ENCODE measurements at places on chromosomes 4 and X.
A peak's percentile ranks its signal among the peaks of the same experiment; 100 is the strongest.

DNA sequence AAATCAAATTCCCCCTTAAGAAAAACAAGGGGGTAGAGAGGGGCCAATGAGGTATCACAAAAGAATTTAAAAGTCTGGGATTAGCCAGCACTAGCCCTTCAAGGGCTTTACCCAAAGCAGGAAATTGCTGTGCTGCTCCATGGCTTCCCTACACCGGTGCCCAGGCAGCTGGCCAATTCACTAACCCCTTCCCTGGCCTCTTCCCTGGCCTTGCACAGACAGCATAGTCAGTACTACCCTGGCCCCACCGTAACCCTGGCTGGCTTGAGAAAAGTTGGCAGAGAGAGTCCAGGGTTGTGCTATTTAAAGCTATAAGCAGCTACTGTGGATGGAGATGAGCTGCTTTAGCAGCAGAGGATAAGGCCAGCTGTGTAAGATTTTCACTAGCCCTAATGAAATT, 43.1 kb downstream of the ADAMTS3 start:
- DNase-seq, result no peak

DNA sequence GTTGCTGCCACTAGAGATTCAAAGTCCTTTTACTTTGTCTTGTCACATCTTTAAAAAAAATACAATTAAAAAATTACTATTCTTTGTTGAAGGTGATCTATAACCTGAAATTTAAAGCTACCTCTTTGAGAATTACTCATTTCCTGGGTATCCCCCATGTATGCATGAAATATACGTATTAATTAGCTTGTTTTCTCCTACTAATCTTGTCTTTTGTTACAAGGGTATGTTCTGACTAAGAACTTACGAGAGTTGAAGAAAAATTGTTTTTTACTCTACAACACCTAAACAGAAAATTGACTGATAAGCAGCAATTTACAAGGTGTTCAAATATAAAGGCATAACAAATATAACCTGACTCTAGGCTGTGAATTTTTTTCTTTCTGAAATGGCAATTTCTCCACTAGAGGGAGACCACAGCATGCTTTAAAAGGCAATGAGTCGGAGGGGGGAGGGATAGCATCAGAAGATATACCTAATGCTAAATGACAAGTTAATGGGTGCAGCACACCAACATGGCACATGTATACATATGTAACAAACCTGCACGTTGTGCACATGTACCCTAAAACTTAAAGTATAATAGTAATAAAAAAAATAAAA, 249.6 kb downstream of the OPHN1 start:
- peak; percentile 4 for DNase-seq

- DNase-seq, result no peak
These were observed 854.4 kb upstream of the AGA start for GRCh38 chr4:178296669-178297068.

DNA sequence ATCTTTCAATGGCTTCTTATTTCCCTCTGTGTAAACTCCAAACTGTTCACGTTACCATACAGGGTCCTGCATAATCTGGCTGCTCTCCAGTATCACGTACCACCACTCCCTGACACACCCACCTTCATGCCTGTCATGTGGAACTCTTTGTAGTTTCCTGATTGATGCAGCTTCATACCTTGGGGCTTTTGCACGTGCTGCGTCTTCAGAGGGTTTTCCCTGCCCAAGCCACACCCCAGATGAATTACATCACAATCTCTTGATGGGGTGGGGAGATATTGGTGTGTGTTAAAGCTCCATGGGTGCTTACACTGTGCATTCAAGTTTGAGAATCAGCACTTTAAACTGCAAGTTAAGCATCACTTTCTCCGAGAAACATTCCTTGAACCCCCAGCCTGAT, 101.9 kb downstream of the CT47B1 start:
- DNase-seq, result no peak
